ENCODE measurements at places on chromosomes 1 and 21.

GRCh38 chr1:59543211-59543668 is 246.3 kb downstream of the FGGY start:
- no peak for DNase-seq

- no peak for DNase-seq
Observed at GRCh38 chr1:63575340-63575826, 17.8 kb upstream of the PGM1 start.

- no peak for DNase-seq
Observed at GRCh38 chr1:7422561-7422960, 348.5 kb upstream of the VAMP3 start.

DNA sequence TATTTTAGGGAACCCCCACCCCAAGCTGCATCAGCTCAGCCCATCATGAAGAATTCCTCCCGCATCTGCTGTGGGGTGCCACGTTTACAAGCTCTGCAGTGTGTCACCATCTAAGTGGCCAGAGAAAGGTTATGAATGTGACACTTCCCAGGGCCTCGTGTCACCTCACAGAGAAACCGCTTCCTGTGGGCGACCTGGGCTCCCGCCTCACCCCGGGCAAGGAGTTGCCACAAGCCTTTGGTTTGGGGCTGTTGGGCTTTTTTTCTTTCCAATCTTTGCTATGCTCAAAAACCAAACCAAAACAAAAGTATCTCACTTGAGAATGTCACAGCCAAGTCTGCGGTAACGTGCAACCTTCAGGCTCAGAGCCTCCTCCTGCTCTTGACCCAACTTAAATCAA is 82.1 kb upstream of the ARHGEF16 start:
- DNase-seq, result peak; percentile 35

DNA sequence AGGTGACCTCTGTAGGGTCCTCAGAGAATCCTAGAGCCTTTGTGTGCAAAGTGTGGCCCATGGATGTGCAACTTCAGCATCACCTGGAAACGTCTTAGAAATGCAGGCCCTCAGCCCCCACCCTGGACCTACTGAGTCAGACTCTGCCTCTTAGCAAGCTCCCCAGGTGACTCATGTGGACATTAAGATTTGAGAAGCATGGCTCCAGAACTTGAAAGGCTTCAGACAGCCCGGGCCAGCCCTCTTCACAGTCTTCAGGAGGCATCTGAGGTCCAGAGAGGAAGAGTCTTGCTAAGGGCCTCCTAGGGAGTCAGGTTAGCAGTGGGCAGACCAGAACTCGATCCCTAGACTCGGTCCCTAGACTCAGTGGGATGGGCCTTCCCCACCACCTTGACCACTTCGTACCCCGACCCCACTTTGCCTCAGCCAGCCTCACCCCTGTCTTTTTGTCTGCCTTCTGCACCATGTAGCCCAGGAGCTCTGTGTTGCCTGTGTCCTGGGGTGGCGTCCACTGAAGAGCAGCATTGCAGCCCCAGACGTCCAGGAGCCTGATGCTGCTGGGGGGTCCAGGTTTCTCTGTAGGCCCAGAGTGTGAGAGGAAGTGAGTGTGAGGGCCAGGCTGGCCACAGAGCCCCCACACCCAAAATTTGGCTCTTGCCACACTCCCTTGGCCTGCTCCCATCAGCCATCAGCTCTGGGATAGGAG is 4.8 kb downstream of the MYBPH start:
- DNase-seq, result no peak

- no peak for DNase-seq
Observed at GRCh38 chr1:85983316-85983715, 173.3 kb downstream of the COL24A1 start.

GRCh38 chr1:197715806-197716205 is 59.5 kb downstream of the DENND1B start:
- DNase-seq, result no peak

GRCh38 chr1:202709276-202710041 is 795 bp downstream of the SYT2 start:
- no peak for DNase-seq

- no peak for DNase-seq
Observed at GRCh38 chr1:228007801-228008341, 1.1 kb downstream of the WNT3A start.

DNA sequence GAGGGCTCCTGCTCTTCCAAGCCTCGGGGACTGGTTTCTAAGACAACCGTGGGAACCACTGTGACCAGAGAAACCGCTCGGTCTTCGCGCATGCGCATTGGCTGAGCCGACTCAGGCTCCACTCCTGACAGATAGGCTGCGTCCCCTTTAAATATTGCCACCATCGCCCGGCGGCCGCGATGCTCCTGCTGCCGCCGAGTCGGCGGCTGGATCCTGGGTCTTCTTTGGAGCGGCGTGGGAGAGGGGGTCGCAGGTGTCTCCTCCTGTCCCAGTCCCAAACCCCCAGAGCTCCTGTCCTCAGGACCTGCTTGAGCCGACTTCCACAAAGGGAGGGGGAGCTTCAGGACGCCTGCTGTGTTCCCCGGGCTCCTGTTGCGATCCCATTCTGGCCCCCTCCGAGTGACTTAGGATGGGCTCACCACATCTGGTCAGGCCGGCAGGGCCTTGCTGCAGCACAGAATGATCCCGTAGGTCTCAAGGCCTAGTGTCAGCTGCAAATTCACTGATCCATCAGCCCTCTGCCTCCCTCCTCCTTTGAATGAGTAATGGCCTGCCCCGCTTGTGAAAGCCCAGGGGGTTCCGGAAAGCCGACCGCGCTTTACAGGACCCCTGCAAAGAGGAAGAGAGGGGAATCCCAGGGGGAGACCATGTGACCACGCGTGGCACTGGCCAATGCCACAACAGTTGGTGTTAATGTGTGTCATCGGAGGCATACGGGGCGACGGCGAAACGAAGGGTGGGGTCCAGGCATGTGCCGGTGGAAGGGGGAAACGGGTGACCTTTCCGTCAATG is 683.2 kb upstream of the TPTE start:
- no peak for DNase-seq

DNA sequence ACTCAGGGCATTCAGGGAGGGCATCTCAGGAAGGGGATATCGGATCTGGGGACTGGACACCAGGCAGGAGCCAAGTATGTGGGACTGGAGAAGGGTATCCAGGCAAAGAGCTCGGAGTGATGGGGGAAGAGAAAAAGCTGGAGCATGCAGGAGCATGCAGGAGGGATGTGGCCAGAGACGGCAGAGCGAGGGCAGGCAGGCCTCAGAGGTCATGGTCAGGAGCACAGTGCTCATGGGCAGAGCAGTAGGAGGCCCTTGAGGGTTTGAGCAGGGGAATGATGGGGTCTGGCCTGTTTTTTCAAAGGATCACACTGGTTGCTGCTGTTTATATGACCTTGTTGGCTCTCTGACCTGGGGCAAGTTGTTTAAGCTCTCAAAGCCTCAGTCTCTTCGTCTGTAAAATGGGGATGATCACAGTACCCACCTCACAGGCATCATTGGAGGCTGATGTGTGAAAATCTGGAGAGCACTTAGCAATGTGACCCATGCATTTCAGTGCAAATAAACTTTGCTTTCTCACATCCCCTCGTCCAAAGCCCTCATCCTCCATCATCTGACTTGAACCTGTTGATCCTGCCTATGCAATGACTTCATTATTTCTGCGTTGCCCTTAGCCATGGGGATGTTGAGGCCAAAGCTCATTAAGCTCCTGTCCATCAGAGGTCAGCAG is 273.1 kb downstream of the MATN1 start:
- DNase-seq, result no peak

- no peak for DNase-seq
Observed at GRCh38 chr1:164794356-164794755, 235.4 kb downstream of the PBX1 start.

- DNase-seq, result no peak
Observed at GRCh38 chr1:203969846-203970245, 103.1 kb upstream of the SOX13 start.

- DNase-seq, result no peak
Observed at GRCh38 chr1:164587617-164588501, 28.9 kb downstream of the PBX1 start.

- DNase-seq, result no peak
Observed at GRCh38 chr1:89622895-89623294, 10.0 kb upstream of the LRRC8C start.

DNA sequence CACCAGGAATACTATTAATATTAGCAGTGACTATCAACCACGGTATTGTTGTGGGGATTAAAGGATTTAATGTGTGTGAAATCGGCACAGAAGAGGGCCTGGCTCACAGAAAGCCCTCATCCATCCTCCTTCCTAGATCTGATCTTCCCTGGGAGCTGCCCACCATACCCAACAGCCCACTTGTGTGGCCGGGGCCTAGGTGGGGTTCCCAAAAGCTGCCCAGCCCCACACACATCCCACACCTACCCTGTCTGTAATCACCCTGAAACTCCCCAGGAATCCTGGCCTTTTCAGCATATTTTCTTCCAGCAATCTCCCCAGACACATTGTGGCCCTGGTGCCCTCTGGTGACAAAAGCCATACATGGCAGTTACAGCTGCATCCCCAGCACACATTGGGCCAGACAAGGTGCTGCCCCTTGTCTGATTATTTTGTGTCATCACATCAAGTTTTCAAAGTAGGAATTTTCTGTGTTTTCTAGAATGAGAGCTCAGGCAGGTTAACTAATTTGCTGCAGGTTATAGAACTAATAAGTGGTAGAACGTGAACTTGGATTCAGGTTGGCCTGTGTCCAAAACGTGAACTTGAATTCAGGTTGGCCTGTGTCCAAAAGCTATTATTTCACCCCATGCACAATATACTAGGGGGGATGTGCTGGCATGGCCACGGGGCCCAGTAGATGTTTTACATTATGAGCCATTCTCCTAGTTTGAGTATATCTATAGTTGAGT is 5.3 kb upstream of the SLC6A9 start:
- DNase-seq, result peak; percentile 78

DNA sequence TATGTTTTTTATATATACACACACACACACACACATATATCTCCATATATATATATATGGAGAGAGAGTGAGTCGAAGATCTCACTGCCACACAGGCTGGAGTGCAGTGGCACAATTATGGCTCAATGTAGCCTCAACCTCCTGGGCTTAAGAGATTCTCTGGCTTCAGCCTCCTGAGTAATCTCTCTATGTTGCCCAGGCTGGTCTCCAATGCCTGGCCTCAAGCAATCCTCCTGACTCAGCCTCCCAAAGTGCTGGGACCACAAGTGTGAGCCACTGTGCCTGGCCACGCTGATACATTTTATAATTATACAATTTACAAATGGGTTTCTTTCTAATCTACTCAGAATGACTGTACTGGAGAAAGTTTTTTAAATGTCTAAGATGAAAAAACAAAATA is 664.2 kb downstream of the PTPRC start:
- DNase-seq, result no peak

GRCh38 chr21:36510911-36511310 is 31.0 kb upstream of the CLDN14 start:
- DNase-seq, result no peak

GRCh38 chr21:43842742-43843141 is 22.3 kb upstream of the AGPAT3 start:
- no peak for DNase-seq

DNA sequence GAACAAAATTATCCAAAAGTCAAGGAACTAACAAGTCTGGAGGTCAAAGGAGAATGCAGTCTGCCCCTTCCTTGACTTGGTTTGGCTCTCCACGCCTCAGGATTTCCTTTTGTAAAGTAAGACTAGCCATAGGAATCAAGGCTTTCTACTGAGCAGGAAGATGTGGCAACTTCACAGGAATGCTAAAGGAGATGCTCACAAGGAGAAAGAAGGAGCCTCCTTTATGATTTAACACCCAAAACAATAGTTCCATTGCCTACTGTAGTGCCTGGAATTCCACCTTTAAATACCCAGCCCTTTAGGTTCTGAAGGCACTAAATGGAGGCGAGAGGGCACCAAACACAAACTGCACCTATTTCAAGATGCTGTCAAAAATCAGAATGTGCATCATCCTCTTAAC is 176.3 kb upstream of the NFIA start:
- DNase-seq, result no peak

GRCh38 chr21:26110715-26111114 is 59.9 kb downstream of the APP start:
- no peak for DNase-seq

GRCh38 chr1:30758785-30759380 is 1.3 kb upstream of the LAPTM5 start:
- DNase-seq, result peak; percentile 71

DNA sequence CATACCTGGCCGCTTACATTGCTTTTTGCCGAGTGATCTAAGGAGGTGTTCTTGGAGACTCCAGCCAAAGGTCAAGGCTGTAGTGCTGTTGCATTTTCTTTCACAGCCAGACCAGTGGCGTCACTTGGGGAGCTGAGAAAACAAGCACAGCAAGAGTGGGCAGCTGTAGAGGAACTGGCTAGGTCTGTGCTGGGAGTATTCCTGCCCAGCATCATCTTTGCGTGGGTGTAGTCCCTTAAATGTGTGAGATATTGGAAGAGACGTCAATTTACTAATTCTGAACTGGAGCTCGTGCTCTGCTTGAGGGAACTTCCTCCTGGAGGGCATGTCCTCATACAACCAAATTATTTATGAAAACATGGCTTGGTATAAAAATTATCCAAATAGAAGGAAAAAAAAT is 10.2 kb downstream of the UBIAD1 start:
- no peak for DNase-seq

- no peak for DNase-seq
Observed at GRCh38 chr1:111604931-111605330, 14.7 kb upstream of the RAP1A start.

DNA sequence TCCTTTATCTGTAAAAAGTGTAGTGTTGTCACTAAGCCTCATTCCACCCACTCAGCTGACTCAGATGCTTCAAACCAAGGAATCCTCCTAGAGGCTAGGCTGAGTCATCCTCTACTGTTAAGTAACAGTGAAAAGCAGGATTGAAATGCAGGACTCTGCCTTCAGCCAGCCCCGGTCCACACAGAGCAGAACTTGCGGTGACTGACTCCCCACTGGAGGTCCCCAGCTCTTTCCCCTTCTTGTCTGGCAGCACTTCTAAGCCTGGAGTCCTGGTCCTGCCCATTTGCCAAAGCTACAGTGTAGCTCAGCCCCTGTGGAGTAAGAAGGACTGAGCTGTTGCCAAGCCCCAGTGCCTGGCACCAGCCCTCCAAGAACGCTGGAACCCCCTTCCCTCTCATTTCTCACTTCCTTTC is 1.7 kb downstream of the RAB7B start:
- peak; percentile 63 for DNase-seq

- DNase-seq, result no peak
Observed at GRCh38 chr1:46497020-46497419, 7.4 kb downstream of the DMBX1 start.
